Cardiac fibroblast (primary cell): ENCODE measurements at places on chromosomes 1 and 21.

GRCh38 chr1:78401148-78401547 lies 89.6 kb upstream of the PTGFR start:
- DNase-seq: no peak

GRCh38 chr1:16139473-16139962 lies 16.4 kb downstream of the EPHA2 start:
- DNase-seq: peak; percentile 84

- peak; percentile 39 for DNase-seq
Observed at GRCh38 chr1:117365350-117366176, 1.7 kb upstream of the MAN1A2 start.

DNA sequence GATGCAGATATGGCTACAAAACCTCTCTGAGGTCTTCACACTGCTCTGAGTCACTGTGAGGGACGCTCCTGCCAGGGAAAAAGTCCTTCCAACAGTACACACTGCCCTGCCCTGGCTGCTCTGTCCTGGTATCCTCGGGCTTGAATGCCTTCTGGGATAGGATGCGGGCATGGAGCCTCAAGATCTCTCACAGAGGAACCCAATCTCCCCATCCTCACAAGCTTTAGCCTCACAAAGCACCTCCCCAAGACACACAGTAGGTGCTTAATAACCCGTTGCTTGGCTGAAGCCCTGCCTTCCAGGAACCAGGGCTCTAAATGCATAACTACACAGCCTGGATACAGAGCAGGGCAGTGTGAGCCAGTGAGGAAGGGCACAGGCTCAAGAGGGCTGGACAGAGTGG lies 9.2 kb downstream of the RAP1GAP start:
- no peak for DNase-seq

DNA sequence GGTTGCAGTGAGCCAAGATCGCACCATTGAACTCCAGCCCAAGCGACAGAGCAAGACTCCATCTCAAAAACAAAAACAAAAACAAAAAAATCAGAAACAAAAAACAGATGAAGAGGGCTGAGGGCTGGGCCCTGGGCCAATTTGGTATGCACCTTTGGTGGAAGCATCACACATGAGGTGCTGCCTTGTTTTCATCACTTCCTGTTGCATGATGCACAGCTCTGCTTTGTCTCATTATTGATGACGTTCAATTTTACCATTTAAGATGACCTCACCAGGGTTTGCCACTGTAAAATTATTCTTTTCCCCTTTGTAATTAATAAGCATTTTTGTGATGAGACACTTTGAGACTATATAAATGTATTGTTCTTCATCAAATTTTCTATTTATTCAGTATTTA lies 9.8 kb upstream of the IFNAR2 start:
- DNase-seq: no peak

- DNase-seq: no peak
Observed at GRCh38 chr1:203567596-203567995, 59.0 kb upstream of the ATP2B4 start.

- DNase-seq: no peak
Observed at GRCh38 chr1:167364826-167365225, 144.1 kb downstream of the POU2F1 start.

DNA sequence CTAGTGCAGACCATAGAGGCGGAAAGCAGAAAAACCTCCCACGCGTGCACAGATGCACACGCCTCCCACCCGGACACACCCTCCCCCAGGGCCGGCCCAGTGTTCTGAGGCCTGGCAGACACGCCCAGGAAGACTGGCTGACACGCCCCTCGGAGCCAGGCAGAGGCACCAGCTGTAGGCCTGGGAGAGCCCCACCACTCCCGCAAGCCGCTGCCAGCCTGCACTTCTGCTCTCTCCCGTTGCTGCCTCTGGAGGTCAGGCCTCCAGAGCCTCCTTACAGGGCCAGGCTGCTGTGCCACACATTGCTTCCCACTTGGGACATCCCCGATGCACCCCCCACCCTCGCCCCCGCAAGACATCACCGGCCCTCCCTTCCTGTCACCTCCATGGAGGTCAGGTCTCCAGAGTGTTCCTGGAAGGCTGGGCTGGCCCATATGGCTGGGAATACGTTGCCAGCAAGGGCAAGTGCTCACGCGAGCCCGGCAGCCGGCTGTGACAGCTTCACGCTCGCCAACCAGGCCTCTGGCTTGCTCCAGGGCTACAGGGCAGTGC lies 40.4 kb downstream of the CASZ1 start:
- peak; percentile 17 for DNase-seq

GRCh38 chr1:27031235-27032118 lies 18.8 kb upstream of the TENT5B start:
- peak; percentile 71 for DNase-seq

DNA sequence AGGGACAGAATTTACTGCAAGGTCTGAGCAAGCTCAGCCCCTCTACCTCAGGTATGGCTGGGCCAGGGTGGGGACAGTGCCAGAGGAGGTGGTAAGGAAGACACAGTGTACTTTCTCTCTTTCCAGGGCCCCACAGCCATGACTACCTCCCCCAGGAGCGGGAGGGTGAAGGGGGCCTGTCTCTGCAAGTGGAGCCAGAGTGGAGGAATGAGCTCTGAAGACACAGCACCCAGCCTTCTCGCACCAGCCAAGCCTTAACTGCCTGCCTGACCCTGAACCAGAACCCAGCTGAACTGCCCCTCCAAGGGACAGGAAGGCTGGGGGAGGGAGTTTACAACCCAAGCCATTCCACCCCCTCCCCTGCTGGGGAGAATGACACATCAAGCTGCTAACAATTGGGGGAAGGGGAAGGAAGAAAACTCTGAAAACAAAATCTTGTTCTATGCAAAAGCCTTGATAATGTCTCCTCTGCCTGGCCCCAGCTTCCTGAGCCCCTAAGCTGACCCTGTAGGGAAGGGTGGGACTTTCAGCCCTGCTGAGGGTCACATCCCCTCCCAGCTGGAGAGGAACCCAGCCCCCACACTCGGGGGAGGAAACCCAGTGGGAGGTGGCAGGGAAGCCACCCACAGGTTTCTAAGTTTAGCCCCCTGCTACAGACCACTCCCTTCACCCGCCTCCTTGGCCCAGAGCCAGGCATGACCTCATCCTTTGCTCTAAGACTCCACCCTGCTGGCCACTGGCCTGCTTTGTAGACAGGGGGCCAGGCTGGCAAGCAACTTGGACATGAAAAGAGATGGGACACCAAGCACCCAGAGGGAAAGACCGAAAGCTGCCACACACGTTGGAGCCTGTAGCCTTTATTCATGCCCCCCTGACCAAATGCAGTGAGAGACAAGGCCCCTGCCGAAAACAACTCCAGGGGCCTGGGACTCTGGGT lies 6.4 kb downstream of the RHOC start:
- peak; percentile 98 for DNase-seq

DNA sequence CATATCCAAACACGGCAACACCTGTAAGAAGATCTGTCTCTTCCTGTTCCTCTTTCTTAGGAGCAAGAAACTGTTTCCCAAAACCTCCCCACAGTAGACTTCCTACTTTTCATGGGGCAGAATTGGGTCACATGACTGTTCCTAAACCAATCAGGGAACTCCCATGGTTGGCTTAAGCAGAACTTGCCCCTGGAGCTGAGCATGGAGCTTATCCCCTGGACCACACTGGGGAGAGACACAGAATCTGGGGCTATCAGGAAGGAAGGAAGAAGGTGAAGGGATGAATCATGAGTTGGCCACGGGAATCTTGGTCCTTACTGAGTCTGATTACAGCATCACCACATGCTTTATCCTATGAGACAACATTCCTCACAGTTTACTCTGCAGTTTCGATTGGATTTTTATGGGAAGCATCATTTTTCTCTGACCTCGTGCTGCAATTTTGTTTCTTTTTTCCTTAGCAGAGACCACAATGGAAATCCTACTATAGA lies 81.8 kb downstream of the CDC7 start:
- DNase-seq: peak; percentile 79

DNA sequence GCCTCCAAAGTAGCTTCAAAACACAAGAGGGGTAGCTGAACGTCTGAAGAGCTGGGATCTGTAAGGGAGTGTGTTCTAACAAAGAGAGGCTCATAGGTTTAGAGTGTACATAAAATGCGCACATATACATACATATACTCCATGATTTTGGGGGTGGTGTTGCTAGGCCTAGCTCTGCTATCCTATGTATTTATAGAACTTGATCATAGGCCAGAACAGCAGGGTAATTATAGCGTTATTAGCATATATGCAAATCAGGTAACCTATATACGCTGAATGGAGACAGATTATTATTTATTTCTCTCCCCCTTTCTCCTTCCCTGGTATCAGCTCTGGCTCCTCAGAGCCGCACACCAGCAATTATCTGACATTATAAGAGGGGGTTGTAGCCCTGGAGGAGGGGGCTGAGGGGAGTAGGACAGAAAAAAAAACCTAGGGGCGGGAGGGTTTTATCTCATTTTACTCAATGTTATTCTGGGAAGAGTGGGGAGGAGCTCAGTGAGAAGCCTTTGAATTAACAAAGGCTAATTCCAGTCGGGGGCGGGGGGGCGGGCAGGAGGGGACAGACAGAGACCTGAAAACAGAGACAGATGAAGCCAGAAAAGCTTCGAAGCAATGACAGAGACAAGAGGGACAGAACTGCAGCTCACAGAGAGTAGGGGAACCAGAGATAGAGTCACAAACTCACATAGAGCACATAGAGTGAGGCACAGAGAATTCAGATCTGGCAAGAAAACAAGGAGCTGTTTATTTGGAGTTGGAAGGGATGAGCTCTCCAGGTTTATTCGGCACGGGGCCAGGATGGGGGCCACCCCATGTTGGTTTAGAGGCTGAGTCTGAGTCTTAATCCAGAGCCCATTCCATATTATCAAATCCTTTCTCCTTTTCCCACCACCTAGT lies 63.0 kb downstream of the RHBG start:
- no peak for DNase-seq

DNA sequence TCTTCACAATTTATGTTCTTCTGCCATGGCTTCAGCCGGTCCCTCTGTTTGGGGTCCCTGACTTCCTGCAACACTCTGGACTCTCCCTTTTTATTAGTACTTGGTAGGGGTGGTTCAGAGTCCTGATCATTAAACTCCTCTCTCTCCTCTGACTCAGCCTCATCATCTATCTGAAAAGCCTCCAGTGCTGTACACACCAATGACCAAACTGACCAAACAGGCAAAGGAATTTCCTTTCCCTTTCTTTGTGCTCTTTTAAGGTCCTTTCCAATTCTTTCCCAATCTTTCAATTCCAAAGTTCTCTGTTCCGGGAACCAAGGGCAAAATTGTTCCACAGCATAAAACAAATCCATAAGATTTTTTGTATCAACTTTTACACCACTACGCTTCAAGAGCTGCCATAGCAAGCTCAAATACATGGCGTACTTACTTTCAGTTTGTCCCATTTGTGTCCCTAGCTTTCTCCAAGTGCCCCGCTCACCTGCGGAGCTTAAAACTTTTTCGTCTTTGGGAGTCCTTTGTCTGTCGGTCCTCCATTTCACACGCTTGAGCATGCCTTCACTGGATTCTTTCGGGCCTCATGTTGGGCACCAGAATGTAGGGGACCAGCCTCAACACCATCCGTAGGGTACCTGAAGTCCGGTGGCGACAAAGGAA lies 9.6 kb downstream of the DAP3 start:
- peak; percentile 60 for DNase-seq

DNA sequence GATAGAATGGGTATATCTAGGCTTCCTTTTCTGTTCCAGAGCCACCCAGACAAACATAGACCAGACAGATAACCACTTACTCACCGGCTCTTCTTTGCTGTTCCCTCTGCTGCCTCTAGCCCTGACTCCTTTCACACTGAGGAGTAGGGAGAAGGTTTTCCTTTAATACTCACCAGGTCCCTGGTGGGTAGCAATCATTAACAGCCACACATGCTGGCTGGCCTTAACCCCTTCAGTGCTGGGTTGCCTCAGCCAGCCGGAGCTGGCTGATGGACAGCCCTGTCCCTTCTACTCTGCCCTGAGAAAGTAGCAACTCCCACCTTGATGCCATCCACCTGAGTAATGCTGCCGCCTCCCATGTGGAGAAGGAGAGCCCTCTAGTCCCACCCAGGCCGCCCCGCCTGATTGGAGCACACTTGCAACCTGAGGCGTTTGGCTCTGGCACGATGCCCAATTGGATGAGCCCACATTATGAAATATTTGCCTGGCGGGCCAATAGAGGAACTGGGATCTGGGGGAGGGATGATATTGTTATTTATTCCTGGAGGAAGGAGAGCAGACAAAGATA lies 71.6 kb downstream of the PLEKHA6 start:
- peak; percentile 52 for DNase-seq

DNA sequence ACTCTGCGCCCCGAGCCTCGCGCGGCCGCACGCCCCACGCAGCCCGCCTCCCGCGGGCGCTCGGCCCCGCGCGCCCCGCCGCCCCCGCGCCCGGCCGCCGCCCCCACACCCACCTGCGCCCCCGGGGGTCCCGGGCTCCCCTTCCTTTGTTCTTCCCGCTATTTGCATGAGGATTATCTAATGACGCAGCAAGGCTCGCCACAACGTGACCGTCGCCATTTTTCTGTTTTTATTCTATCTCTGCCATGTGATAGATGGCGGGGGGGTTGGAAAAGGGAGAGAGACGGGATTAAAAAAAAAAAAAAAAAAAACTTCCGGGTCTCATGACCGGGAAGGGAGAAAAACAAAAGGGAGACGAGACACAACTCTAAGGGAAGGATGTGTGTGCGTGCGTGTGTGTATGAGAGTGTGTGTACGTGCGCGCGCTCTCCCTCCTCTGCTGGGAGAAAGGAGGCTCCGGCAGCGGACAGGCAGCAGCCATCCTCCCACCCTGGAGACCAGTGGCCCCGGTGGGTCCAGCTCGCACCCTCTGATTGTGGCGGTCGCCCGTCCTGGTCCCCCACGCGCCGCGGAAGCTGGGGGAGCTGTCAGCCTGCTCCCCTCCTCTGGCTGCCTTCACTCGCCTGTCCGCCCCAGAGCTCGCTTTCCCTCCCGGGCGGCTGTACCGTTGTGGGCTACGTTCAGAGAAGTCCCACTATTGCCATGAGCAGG lies 80.4 kb upstream of the AK4 start:
- DNase-seq: peak; percentile 76

DNA sequence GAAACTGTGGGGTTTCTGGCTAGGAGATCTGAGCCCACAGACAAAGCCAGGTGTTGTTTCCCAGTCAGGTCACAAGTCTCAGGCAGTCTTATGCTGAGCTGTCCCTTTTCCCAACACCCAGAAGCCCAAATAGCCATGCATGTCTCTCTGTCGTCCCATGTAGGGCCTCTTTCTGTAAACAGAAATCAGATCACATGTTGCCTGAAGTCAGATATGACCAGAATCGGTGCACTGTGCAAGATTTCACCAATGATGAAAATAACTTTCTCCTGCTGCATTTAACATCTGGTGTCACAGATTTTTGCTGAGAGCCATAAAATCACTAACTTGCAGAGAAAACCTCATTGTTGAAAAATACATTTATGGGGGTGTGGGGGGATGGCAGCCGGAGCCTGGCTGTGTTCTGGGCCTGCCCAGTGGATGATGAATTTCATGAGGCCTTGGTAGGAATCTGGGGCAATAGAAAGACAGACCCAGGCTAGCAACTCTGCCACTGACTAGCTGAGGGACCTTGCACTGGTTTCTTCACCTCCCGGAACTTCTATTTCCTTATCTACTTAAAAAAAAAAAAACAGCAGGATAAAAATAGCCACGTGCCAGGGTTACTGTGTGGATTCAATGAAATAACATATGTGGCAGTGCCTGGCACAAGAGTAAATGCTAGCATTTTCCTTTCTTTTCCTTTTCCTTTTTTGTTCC lies 158.8 kb upstream of the NFIA start:
- no peak for DNase-seq

GRCh38 chr1:29062157-29062942 lies 61.4 kb downstream of the TMEM200B start:
- DNase-seq: no peak

- DNase-seq: no peak
Observed at GRCh38 chr1:58928514-58928913, 144.7 kb upstream of the JUN start.
